ENCODE measurements at places on chromosomes 5 and 9.
A peak's percentile ranks its signal among the peaks of the same experiment; 100 is the strongest.

DNA sequence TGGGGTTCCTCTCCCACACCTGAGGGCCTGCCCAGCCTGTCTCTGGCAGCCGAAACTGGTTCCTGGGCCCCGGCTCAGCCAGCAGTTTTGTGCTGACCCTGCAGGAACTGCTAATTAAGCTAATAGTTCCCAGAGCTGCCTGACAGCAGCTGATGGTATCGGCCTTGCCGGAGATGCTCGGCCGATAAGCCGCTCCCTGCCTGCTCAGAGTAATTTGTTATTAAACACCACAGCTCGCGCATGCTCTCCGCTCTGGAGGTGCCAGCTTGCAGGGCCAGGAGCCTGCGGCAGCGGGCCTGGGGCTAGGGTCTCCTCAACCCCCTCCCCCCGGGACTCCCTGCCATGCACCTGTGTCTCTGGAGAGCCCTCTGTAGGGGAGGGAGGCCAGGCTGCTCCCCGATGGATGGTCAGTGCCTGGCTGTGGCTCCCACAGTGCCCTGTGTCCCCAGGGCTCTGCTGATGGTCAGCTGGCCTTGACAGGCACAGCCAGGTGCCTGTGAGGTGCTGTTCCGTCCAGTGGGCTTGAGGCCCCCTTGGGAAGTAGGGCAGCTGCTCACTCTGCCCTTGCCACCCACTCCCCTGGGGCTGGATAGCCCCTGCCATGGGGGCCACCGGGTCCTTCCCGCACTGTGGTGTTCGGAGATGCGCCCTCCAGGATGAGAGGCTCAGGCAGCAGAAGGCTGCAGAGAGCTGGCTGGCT, 41.7 kb downstream of the RXRA start:
- DNase-seq, result no peak

- no peak for DNase-seq
Measured at GRCh38 chr9:2166203-2166602, 151.1 kb downstream of the SMARCA2 start.

- no peak for DNase-seq
Measured at GRCh38 chr5:146301626-146302025, 37.0 kb upstream of the POU4F3 start.

GRCh38 chr9:38089387-38090165, 20.5 kb upstream of the SHB start:
- no peak for DNase-seq

DNA sequence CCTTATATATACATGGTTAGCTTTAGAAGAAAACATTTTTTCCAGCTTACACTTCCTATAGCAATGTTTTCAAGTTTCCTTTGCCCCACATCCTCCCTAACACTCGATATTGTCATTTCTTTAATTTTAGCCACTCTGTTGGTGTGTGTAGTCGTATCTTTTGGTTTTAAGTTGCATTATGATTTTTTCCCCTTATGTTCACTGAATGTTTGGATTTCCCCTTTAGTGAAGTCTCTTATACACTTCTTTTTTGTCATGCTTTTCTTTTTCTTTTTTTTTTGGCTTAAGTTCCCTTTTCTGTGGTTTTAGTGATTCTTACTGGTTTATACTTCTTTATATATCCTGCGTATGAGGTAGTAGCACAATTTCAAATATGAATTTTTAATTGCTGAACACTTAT, 58.8 kb downstream of the KDM4C start:
- no peak for DNase-seq

DNA sequence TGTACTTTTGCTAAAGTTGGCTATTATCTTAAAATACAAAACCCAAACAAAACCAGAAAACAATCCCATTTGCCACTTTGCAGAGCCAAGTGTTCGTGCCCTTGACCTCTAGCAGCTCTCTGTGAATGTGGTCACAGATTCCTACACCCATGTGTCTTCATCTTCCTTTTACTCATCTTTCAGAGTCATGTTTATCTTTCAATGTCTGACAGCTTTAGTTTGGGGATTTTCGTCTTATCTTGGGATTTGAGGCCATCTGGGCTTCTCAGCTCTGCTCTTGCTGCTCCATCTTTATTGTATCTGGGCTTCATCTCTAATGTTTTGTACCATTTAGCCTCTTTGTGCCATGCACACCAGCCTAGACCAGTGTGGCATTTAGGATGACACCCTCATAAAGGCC, 81.0 kb downstream of the DAPK1 start:
- no peak for DNase-seq

DNA sequence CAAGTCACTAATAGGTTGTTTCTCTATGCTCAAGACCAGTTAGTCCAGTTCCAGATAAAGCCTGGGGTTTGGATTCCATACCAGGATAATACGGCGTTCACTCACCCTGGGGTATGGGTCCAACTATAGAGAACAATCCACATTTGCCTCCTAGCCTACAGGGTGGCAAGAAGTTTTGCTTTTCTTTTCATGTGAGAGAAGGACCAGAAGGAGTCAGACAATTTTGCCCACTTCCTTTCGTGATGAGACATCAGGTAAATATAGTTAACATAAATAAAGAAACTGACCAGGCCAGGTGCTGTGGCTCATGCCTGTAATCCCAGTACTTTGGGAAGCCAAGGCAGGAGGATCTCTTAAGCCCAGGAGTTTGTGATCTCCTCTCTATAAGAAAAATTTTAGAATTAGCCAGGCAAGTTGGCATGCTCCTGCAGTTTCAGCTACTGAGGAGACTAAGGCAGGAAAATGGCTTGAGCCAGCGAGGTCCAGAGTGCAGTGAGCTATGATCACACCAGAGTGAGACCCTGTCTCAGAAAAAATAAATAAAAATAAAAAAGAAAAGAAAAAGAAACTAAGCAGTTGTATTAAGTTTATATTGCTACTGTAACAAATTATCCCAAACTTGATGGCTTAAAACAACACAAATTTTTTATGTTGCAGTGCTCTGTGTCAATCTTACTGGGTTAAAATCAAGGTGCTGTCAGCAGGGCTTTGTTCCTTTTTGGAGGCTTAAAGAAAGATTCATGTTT, 7.5 kb upstream of the REEP5 start:
- no peak for DNase-seq

DNA sequence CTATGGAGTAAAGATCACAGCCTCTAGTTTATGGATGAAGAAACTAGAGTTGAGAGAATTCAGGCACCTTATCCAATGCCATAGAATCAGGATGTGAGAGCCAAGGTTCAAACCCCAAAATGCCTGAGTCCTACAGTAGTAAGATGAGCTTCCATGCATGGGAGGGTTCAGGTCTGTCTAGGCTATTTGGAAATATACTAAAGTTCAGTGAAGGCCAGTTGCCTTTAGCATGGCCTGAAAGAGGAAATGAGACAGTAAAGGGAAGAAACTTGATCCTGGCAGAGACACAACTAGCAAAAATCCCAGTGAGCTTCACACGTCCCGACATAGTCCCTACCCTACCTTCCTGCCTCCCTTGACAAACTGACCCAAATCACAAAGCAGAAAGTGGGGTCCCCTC, 317.0 kb downstream of the RASEF start:
- no peak for DNase-seq

DNA sequence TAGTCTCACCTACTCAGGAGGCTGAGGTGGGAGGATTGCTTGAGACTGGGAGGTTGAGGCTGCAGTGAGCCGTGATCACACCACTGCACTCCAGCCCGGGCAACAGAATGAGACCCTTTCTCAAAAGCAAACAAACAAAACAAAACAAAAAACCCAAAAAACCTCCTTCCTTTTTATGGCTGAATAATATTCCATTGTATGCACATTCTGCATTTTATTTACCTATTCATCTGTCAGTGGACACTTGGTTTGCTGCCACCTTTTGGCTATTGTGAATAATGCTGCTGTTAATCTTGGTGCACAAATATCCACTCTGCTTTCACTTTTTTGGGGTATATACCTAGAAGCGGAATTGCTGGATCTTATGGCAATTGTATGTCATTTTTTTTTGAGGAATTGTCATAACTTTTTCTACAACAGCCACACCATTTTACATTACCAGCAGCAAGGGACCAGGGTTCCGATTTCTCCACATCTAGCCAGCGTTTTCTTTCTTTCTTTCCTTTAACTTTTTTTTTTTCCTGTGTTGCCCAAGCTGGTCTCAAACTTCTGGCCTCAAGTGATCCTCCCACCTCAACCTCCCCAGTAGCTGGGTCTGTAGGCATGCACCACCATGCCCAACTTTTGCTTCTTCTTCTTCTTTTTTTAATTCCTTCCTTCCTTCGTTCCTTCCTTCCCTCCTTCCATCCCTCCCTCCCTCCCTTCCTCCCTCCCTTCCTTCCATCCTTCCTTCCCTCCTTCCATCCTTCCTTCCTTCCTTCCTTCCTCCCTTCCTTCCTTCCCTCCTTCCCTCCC, 30.6 kb downstream of the NKX2-5 start:
- no peak for DNase-seq

- DNase-seq, result no peak
Measured at GRCh38 chr5:168317096-168317520, 25.7 kb downstream of the WWC1 start.

DNA sequence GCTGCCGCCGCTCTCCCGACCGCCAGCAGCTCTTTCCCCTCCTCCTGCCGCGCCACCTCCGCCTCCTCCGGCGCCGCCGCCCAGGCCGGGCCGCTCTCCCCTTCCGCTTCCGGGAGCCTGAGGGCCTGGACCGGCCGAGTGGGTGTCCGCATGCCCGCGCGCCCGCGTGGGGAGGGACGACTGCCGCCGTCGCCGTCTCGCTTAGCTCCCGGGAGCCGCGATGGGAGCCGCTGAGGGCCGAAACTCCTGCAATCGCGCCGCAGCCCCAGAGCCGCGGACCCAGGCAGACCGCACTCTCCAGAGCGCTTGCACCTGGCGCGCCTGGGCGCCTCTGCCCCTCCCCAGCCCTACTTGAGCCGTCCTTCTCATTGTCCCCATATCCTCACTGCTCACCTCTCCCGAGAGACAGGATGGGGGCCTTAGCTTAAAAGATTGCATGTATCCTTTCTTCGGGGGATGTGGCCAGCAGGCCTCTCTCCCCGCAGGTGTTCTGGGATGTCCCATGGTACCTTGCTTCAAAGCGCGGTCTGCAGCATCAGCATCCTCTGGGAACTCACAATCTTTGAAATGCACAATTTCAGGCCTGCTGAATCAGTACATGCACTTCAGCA, at the start of gene ZDHHC21:
Gene ZDHHC21, minus strand, starts transcription at position 182 of the 611 bp plus-strand sequence. CDS start 19,092 bp downstream, outside the sequence.
- peak; percentile 13 for DNase-seq

GRCh38 chr9:109990541-109990940, 210.5 kb downstream of the PALM2AKAP2 start:
- DNase-seq, result no peak
